Activated naive CD8-positive, alpha-beta T cell treated with anti-CD3 and anti-CD28 coated beads, Interleukin-2, amount 50 U/mL, for 24 hours (primary cell): ENCODE measurements at places on chromosomes 2 and 18.

GRCh38 chr2:156023229-156023869, 309.2 kb downstream of the NR4A2 start:
- no peak for DNase-seq

GRCh38 chr2:7672027-7672684, 754.9 kb downstream of the RNF144A start:
- peak; percentile 68 for DNase-seq

- DNase-seq: no peak
Measured at GRCh38 chr2:64401529-64401880, 52.5 kb upstream of the LGALSL start.

GRCh38 chr2:169265591-169265990, 96.7 kb downstream of the LRP2 start:
- DNase-seq: no peak
